Osteocyte (in vitro differentiated cells): ENCODE measurements at places on chromosomes 4 and X. TPM values are rescaled to one million over a fixed set of nuclear protein-coding genes. Genes with fewer than 3 reads are reported as not detected.

The MAGEA1 gene
- not detected in 2 replicates for total RNA-seq

DNA sequence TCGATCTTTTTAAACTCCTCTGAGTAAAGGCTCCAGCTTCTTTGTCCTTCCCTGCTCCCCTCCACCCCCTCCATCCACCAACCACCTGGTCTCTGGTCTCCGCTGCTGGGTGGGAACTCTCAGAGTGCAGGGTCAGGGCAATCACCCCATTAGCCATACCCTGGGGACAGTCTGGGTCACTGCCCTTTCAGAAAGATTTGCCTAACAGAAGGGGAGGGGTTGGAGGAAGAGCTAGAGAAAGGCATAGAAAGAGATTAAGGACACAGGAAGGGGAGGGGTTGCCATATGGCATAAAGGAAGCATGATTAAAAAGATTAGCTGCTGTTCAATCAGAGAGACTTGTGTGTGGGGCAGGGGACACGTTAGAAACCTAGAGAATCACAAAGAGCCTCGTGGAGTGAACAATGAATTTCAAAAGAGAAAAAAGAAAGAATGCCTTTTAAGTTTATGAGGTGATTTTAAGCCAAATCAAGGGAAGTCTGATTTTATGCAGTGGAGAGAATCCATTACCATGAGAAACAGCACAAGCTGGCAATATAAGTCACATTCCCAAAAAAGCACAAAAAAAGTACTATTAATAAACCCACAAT lies 115.5 kb upstream of the ACSL4 start:
- H3K36me3 ChIP-seq, result no peaks in the 10 kb centered on the region
- H3K4me3 ChIP-seq, result no peak overlapping the region
- no peaks in the 10 kb centered on the region for H3K27me3 ChIP-seq
- DNase-seq, result no peak
- peaks cover 22% of the 10 kb centered on the region for H3K4me1 ChIP-seq

DNA sequence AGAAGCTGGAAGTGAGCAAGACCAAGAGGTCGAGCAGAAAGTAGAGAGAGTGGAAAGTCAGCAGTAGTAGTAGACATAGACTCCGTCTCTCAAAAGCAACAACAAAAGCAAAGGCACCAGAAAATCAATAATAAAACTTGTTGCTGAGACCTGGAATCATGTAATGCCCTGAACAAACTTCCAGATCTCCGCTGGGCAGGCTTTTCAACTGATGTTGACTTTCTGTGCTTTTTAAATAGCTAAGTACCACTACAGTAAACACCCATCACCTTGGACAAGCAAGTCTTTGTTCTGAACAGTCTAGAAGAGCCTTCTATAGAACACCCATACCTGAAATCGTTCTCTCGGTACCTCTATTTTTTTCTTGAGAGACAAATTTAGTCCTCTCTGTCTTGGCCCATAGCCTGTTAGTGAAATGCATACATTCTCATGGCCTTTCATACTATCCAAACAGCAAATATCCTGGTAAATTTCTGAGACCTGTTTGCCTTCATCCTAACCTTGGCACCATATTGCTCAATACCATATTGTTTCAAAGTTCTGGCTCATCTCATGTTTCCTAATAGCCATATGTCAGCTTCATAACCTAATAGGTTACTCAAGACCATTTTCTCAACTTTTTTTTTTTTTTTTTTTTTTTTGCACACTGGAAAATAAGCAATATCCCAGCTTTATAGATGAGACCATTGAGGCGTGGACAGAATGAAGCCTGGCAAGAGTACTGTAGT lies 200.6 kb upstream of the RBPJ start:
- H3K4me1 ChIP-seq, result no peaks in the 10 kb centered on the region
- H3K27ac ChIP-seq, result no peak overlapping the region
- no peak overlapping the region for H3K4me3 ChIP-seq
- H3K36me3 ChIP-seq, result no peaks in the 10 kb centered on the region
- H3K27me3 ChIP-seq, result peaks cover 48% of the 10 kb centered on the region

DNA sequence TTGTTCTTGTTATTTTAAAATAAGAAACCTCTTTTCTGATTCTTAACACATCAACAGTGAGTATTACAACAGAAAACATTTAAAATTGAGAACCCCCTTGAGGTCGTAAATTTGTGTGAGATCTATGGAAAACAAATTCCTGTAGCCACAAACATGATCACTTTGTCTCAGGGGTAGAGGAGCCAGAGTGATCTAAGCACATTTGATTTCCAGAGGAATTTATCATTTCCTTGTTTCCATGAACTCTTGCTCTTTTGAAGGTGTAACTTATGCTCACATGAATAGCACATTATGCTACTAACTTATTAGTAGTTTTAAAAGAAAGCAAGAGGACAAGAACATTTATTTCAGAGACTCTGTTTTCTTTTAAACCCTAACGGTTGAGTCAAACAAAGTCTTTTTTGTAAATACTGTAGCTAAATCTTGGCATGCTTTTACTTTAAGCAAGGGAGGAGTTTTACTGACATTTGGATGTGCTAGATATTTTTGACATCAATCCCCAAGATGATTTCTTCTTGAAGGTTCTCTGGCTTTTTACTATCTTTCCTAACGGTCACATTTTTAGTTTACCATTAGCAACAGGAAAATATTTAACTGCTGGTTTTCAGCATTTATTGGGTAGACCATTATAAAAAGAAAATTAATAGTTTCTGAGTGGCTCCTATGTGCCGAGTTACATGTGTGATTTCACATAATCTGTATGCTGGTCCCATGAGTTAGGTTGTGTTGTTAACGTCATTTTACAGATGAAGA lies 27.9 kb upstream of the ZCCHC12 start:
- peaks cover 8% of the 10 kb centered on the region for H3K4me1 ChIP-seq
- H3K27ac ChIP-seq, result no peak overlapping the region
- peaks cover 6% of the 10 kb centered on the region for H3K36me3 ChIP-seq
- no peak for DNase-seq
- no peak overlapping the region for H3K4me3 ChIP-seq

- peak overlapping the region; percentile 100 for H3K27ac ChIP-seq
- H3K27me3 ChIP-seq, result peaks cover 3% of the 10 kb centered on the region
- no peak for DNase-seq
- H3K36me3 ChIP-seq, result no peaks in the 10 kb centered on the region
Observed at GRCh38 chrX:109537324-109537665, 651 bp downstream of the NXT2 start.

GRCh38 chr4:21991050-21991449 lies 42.5 kb upstream of the KCNIP4 start:
- peaks cover 17% of the 10 kb centered on the region for H3K4me1 ChIP-seq
- no peak for DNase-seq
- no peak overlapping the region for H3K4me3 ChIP-seq
- no peak overlapping the region for H3K27ac ChIP-seq

DNA sequence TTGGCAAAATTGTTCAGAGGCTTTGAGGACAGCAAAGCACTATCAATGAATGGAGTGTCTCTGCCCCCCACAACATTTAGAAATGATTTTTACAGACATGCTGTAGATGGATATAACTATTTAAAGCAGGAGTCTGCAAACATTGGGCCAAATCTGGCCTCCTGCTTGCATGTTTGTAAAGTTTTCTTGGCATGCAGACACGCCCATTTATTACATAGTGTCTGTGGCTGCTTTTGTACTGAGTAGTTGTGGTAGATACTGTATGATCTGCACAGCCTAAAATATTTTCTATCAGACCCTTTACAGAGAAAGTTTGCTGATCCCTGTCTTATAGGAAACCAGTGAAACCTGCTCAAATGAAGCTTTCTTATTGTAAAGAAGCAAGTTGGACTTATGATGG lies 45.5 kb upstream of the PHEX start:
- H3K27ac ChIP-seq, result no peak overlapping the region
- peaks cover 4% of the 10 kb centered on the region for H3K36me3 ChIP-seq
- peaks cover 6% of the 10 kb centered on the region for H3K27me3 ChIP-seq
- H3K4me1 ChIP-seq, result peaks cover 17% of the 10 kb centered on the region
- no peak overlapping the region for H3K4me3 ChIP-seq

The PALLD gene
- 396 and 397 TPM in 2 replicates for total RNA-seq

The MYL5 gene
- 32.2 and 32.3 TPM in 2 replicates for total RNA-seq

- H3K36me3 ChIP-seq, result no peaks in the 10 kb centered on the region
- no peak overlapping the region for H3K27ac ChIP-seq
- no peak for DNase-seq
- peaks cover 3% of the 10 kb centered on the region for H3K27me3 ChIP-seq
- H3K4me3 ChIP-seq, result no peak overlapping the region
- H3K4me1 ChIP-seq, result no peaks in the 10 kb centered on the region
Observed at GRCh38 chr4:85543832-85544231, 68.9 kb downstream of the ARHGAP24 start.

GRCh38 chrX:134544135-134544512 lies 84.2 kb downstream of the HPRT1 start:
- peaks cover 23% of the 10 kb centered on the region for H3K4me1 ChIP-seq
- H3K27ac ChIP-seq, result no peak overlapping the region
- no peak for DNase-seq
- peaks cover 2% of the 10 kb centered on the region for H3K36me3 ChIP-seq
- H3K4me3 ChIP-seq, result no peak overlapping the region

The SPANXN3 gene
- not detected in 2 replicates for total RNA-seq

GRCh38 chrX:151902813-151903591 lies 9.7 kb upstream of the MAGEA4 start:
- H3K27ac ChIP-seq, result no peak overlapping the region
- no peaks in the 10 kb centered on the region for H3K27me3 ChIP-seq
- no peak for DNase-seq

- no peak overlapping the region for H3K4me3 ChIP-seq
- no peaks in the 10 kb centered on the region for H3K27me3 ChIP-seq
- peaks cover 8% of the 10 kb centered on the region for H3K4me1 ChIP-seq
- no peak overlapping the region for H3K27ac ChIP-seq
- H3K36me3 ChIP-seq, result no peaks in the 10 kb centered on the region
Observed at GRCh38 chrX:72057849-72058248, 73.9 kb downstream of the RTL5 start.

The LRP2BP gene
- total RNA-seq, result 0.31 and 0.59 TPM in 2 replicates

DNA sequence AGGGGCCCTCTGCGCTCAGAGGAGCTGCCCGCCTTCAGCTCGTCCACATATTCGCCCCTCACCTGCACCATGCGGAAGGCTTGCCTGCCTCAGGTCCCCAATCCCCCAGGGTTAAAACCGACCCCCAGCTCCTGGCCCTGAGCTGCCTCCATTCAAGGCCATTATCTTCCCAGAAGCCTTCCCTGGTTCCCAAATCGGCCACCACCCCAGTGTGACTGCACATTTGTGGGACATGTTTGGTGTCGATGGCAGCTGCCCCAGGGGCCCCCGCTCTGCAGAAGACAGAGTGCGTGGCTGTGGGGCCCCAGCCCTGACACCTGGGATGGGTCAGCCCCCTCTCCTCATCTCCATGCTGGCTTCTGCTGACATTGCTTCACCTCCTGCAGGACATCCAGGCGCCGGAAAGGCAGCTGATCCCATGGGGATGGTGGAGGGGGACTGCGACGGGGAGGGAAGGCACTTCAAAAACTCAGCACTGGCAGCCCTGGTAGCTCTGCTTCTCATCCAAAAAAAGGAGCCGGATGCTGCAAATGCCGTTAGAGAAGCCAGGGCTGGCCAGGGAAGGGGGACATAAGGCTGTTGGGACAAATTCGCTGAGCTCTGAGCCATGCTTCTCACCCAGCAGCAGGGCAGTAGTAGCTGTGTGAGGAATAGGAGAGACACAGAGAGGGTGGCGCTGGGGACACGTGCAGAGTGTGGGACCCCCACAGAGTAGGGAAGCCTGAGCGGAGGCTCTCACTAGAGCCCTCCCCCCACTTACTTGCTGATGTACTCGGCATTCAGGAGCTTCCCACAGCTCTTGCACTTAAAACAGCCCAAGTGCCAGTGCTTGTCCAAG lies 78.5 kb downstream of the ABLIM2 start:
- H3K27ac ChIP-seq, result no peak overlapping the region
- no peak overlapping the region for H3K4me3 ChIP-seq
- no peak for DNase-seq
- no peaks in the 10 kb centered on the region for H3K36me3 ChIP-seq
